Fibroblast of villous mesenchyme (primary cell): ENCODE measurements at places on chromosomes 4 and X.

DNA sequence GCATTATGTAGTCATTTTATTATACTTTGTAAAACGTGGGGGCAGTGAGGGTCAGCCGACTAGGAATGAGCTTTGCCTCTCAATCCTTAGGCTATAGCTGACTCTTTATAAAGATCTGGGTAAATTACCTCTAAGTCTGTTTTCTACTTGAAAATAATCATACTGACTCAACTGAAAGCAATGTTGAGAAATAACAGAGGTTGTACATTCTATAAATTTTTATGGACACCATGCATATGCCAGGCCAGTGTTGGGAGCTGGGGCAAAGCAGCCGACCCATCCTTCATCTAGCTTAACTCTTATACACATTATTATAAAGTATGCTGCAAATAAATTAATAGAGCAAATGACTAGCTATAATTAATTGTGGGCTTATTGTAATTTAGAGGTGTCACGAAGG, 2.2 kb upstream of the DCUN1D4 start:
- no peak for DNase-seq

DNA sequence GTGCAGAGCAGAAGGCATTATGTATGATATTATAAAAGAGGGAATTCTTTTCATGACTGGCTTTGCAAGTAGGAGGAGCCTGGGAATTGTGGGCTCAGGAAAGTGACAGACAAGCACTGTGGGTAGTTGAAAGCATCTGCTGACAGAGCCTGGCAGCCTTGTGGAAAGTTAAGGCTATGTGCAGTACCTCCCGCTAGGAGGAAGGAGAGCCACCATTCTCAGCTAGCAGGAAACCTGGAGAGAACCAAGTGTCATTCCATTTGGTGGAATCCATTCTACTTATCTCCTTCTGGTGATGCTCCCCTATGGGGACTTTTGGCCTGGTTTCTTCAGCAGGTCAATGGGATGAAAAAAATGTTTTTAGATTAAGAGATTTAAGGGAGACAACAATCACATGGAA, 81.8 kb downstream of the ASB9 start:
- no peak for DNase-seq

DNA sequence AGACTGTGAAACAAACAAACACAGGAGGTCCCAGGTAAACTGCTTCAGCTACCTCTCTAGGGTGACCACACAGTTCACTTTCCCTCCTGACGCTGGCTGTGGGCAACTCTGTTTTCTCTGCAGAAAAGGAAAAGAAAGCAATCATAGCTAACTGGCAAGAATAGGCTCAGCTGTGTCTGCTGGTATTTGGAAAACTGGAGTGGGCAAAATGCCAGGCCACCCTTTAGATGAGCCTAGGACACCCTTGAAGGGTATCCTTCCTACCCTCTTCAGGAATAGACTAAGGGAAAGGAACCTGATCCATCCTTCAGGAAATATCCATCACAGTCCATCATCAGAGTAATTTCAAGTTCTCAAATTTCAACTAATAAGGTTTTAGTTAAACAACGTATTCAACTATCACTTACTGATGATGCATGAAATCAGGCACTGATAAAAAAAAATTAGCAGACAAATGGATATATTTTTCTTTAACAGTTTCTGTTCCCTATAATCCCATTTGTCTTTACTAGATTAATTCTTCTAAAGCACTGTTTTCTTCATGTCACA, 60.9 kb downstream of the CAMK2D start:
- DNase-seq: no peak

DNA sequence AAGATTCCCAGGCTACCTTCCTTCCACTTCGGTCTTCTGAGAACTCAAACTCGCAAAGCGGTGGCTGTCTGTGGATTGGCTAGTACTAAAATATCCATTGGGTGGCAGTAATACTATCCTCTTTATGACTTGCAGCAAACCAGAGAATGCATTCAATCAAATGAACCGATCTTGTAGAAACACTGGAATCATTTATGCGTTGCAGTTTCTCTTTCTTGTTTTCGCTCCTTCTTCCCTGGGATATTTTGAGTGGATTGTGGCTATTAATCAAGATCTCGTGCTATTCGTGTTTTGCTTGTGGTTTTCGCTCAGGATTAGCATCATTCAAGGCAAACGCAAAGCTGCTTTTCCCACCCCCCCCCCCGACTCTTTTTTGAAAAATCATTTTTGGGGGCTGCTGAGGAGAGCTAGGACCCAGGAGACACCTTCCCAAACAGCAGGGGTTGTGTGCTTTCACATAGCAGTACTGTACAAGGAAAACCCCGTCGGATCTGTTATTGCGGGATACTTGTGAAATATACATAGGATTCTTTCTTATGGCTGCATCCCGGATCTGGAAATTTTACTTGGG, at the start of gene IL1RAPL1:
Gene IL1RAPL1, plus strand, starts transcription at position 466 of the 571 bp plus-strand sequence.
- peak; percentile 33 for DNase-seq

DNA sequence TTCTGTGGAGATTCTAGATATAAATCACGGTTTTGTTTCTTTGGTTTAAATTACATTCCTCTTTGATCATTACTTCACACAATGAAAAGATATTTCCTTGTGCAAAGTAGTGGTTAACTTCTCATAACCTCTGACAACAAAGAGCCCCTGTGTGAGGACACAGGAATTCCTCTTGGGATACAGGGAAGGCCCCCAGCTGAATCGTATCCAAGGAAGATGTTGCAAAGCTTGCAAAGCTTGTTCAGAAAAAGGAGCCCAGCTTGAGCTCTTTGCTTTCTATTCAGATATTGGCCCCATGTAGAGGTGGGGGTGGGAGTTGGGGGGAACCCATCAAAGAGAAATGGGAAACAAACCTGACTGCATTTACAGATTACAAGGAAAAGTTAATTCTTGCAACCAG, 145.7 kb downstream of the RELL1 start:
- DNase-seq: no peak

GRCh38 chrX:110412971-110413726, 54.5 kb downstream of the RTL9 start:
- DNase-seq: peak; percentile 90
